ENCODE measurements at places on chromosomes 6 and 20.

DNA sequence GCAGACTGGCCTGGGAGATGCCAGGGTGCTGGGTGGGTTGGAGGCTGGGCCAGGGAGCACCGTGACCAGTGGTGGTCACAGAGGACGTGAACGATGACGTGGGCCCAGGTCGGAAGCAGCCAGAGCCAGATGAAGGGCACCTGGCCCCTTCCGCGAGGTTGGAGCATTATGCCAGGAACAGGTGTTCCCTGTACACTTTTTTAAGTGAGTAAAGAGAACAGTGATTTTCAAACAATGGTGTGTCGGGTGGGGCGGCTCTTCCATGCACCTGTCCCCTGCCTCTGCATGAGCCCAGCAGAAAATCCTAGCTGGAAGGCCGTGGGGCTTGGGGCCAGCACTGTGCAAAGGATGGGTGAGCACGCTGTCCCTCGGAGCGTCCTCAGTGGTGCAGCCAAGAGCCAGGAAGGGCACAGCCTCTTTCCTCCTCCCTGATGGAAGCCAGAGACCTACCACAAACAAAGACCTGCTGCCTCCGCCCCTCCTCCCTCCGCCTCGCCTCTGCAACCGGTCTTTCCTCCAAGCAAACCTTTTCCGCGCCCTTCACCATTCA is 350.5 kb downstream of the ZFAND3 start:
- no peak for DNase-seq

- no peak for DNase-seq
Observed at GRCh38 chr6:36120979-36121786, 9.1 kb upstream of the MAPK13 start.

DNA sequence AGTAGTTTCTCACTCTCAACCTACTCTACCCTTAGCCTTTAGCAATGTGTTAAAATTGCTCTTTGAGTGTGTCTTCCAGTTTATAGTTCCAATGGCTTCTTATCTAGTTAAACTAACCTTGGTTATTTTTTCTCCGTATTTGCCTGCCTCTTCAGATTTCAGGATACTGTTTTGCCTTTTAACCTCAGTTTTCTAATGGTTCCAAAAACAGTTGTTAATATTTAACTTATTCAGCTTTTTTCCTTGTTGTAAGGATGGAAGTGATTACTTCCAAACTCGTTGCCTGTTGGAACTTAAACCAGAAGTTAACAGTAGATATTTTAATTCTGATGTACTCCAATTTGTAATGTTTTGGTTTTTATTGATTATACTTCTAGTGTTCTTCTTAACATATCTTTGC is 1574.9 kb downstream of the HACE1 start:
- DNase-seq: no peak

- DNase-seq: no peak
Observed at GRCh38 chr20:19415786-19416185, 203.3 kb downstream of the SLC24A3 start.

DNA sequence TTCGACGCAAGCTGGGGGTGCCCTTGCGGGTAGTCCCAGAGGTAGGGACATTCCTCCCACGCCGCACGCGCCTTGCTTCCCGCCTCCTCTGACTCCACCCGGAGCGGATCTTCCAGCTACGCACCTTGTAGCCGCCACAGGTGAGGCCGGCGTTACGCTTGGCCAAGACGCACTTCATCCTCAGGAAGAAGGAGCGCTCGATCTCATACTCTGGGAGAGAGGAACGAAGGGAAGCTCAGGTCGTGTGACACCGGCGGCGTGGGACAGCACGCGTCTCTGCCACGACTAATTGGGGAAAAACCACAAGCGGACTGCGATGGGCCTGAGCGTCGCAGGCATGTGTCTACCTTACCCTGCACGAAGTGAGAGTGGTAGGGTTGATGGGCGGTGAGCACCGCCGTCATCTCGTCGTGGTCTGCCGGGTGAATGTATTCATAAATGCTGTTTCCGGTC is 15.5 kb downstream of the SIM1 start:
- no peak for DNase-seq

GRCh38 chr6:18413381-18413780 is 26.2 kb downstream of the RNF144B start:
- no peak for DNase-seq

GRCh38 chr20:10747019-10747418 is 73.2 kb upstream of the JAG1 start:
- DNase-seq: no peak

GRCh38 chr6:32216285-32216684 is 7.6 kb downstream of the NOTCH4 start:
- no peak for DNase-seq

DNA sequence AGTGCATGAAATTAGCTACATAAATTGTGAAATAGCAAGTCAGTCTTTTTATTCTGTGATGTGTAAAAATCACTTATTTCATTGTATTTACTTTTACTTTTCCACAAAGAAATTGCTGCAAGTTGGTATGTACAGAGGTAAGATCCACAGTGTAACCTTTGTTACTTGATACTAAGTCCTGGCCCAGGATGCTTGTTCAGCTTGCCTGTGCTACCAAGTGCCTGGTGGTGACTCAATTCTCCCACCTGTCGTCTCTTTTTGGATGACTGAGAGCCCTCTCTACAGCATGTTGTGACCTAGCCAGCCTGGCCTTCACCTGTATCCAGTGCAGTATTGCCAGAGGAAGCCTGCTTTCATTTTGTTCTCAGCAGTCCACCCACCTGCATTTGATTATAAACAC is 54.9 kb downstream of the ANKRD6 start:
- no peak for DNase-seq

GRCh38 chr6:136446579-136447187 is 103.5 kb downstream of the MAP7 start:
- no peak for DNase-seq

DNA sequence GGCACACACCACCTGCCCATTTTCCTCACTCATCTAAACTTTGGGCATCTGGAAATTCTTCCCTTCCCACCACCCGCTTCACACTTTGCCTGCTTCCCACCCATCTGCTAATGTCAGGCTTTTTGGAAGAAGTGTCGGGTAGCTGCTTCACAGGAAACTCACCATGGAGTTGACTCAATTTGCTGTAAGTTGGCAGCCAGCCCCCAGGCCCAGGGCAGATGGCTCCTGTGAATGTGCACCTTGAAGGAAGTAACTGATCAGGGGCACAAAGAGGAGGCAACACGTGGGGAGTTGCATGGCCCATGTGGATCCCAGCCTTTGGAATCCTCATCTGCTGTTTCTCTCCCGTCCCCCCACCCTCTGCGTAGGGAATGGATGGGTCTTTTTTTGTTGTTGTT is 87.3 kb downstream of the PPP1R14C start:
- no peak for DNase-seq

DNA sequence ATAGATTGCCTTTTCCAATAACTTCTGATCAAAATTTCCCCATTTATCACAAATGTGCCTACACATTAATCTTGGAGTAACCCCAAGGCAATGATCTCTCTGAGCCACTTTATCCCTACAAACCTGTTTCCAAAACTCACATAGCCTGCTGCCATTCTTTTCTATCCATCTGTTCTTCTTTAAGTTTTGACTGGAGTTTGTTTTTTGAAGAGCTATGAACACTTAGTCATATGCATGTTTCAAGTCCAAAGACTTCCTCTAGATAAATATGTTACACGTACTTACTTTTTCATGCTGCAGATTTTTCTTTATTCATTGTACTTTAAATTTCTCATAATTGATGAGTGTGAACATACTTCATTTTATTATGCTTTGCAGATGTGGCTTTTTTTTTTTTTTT is 488.9 kb upstream of the CITED2 start:
- DNase-seq: no peak

- no peak for DNase-seq
Observed at GRCh38 chr6:72703093-72703492, 81.2 kb downstream of the KCNQ5 start.

GRCh38 chr6:41184761-41185160 is 16.2 kb downstream of the TREML2 start:
- DNase-seq: no peak

DNA sequence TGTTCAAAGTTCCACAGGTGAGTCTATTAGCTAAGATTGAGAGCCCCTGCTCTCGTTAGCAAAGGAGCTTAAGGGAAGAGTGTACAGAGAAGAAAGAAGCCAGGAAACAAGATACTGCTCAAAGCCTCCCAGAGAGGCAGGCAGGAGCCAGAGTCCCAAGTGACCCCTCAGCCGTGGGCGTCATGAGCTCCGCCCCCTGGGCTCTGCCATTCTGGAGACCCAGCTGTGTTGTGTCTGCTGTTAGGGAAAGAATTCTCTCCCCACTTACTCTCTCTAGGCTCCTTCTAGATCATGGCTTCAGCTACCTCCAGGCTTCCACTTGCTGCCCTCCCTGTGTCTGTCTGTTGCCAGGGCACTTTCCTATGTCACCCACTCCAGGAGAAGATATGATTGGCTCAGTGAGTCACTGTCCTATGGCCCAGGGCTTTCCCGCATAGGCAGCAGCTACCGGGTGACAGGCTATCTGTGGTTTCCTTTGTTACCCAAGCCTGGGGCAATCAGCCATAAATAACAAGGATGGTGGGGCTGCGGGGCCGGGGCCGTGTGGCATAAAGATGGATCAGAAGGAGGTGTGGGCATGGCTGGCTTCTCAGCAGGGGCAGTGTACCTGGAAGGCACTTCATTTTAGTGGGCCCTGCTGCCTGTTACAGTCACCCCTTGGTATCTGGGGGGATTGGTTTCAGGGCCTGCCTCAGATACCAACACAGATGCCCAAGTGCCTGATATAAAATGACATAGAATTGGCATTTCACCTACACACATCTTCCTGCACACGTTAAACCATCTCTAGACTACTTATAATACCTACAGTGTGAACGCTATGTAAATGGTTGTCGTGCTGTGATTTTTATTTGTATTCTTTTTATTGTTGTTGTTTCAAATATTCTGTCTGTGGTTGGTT is 118.9 kb downstream of the ARMC2 start:
- no peak for DNase-seq
